ENCODE measurements at places on chromosomes 12 and 14.

DNA sequence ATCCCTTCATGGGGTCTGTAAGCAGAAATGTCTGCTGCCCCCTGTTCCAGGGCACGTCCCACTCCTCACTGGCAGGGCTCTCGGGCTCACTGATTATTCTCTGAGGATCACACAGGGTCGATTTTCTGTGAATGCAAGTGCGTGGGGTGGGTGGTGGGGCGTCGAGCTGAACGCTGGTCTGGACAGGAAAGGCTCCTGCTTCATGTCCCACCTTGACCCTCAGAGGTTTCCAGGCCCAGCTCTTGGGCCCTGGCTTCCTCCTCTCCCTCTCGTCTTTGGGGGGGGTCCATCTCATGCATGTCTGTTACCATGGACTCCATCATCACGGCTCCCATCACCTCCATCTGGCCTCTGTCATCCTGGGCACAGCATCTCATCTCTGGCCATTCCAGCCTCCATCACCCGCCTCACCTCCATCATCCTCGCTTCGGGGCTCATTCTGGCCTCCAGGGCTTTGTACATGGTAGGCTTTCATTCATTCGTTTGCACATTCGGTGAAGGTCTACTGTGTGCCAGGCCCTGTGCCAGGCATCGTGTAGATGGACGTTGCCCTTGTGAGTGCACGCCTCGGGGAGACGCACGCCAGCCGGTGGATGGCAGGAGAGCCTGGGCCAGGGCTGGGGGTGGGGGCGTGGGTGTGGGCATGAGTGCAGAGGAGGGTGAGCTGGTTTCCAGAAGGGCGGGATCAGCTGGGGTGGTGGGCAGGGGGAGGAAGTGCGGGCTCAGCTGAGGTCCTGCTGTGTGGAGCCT lies 34.7 kb downstream of the RTL1 start:
- DNase-seq: no peak

GRCh38 chr12:67942724-67943123 lies 46.5 kb upstream of the IFNG-AS1 start:
- no peak for DNase-seq

- no peak for DNase-seq
Measured at GRCh38 chr12:123131879-123132402, 18.9 kb downstream of the PITPNM2 start.

- DNase-seq: no peak
Measured at GRCh38 chr12:63496654-63497053, 171.6 kb downstream of the DPY19L2 start.

GRCh38 chr12:98456576-98457573 lies 58.5 kb upstream of the TMPO start:
- peak; percentile 43 for DNase-seq

DNA sequence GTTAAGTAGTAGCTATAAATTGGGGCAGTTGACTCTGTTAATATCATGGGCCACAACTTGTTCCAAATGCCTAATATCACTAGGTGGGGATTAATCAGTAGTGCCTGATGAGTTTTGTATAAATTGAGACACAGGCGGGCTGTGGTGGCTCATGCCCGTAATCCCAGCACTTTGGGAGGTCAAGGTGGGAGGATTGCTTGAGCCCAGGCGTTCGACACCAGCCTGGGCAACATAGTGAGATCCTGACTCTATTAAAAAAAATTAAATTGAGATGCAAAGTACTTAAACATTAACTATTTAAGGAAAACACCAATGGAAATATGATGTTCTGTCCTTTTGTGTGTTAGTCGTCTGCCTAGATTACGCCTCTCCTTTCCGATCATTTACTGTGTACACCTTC lies 9.0 kb downstream of the PAPOLA start:
- DNase-seq: no peak
